ENCODE measurements at places on chromosomes 2 and 18.

GRCh38 chr2:49286045-49286444 lies 131.7 kb upstream of the FSHR start:
- DNase-seq = no peak

DNA sequence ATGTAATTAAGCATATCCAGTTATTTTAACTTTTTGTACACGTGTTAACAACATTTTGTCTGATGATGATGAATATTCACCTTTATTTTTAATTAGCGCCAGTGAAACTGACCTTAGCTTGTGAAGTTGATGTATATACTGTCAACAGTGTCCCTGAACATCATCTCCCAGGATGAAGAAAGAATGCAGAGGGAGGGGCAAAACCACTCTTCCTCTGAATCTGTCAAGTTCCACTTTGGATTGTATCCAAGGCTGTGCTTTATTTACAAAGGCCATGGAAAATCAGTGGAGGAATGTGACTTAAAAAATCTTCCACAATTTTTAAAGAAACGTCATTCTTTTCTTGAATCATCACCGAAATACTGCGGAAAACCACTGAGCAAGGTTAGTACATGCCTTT lies 4.5 kb upstream of the RMDN2 start:
- DNase-seq = no peak

DNA sequence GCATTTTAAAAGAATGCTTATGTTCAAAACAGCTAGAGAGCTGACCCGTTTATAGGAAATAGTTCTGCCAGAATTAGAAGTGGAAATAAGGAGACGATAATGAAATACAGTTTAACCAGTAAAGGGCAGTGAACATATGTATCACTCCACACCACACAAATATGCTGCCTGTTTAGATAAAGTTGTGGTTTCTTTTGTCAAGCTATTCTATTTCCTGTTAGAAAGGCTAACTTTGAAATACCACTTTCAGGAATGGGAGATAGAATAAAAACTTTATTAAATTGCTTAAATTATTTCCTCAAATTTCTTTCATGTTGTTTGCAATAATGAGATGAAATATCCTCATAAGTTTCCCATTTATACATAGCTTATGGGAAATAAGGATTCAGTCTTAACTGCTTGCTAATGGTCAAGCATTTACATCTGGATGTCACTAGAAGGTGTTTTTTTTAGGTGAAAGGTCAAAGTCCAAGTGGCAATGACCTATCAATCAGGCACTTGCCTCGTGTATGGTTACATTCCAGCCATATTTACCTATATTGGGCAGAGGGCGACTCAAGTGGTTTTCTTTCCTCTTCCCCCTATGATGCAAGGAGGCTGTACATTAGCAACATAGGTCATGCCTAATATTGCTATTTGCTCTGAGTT lies 148.9 kb downstream of the ZEB2 start:
- DNase-seq = no peak

DNA sequence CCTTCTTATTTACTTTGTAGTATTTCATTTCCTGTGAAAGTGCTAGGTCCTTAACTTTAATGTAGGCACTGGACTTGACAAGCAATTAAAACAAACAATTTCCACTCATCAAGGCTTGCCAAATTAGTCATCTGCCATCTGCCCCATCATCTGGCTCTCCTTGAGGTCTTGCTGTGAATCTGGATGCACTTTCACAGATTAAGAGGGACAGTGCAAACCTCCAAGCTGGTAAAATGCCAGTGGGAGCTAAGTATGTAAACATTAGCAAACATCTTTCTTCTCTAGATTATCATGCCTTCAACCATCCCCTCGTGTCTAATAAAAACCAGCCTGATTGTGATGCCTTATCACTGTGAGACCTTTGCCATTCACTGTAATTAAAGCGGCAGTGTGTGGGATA lies 402.9 kb downstream of the ERBB4 start:
- DNase-seq = peak; percentile 98

- DNase-seq = no peak
These were observed 35.2 kb downstream of the ST3GAL5 start for GRCh38 chr2:85853499-85854165.

DNA sequence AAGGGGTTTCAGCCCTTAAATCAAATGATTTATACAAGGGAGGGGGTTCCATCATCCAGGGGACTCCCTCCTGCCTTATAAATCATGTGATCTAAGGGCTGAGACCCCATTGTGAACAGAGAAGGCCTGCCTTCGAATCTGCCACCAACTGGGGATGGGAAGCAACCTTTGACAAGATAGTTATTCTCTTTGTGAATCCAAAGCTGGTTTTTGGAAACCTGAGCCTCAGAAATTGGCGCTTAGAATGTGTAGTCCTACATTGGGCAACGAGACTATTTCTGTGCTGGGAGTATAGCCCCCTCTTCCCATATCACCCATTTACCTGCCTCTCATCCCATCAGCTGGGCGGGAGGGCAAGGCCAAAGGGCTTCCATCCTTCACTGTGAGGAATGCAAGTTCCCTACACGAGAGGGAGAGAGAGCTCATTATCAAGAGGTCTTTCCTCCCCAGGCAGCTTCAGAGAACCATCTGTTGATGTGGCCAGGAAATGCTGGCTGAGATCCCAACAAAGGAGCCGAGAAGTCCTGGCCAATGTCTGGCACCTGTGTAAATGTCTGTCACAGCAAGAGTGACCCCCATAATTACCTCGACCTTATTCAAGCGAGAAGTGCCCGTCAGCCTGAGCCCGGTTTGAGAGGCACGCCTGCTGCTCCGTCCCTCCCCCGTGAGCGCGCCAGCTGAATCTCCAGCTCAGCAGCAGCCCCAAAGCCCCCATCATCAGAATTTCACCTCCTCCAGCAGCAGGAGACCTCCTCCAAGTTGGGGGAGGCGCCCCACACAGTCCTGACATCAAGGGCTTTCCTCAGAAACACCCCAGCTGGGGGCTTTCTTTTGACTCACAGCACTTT lies 48.4 kb upstream of the APCDD1 start:
- DNase-seq = peak; percentile 100

GRCh38 chr18:35524226-35524625 lies 26.5 kb upstream of the INO80C start:
- no peak for DNase-seq

DNA sequence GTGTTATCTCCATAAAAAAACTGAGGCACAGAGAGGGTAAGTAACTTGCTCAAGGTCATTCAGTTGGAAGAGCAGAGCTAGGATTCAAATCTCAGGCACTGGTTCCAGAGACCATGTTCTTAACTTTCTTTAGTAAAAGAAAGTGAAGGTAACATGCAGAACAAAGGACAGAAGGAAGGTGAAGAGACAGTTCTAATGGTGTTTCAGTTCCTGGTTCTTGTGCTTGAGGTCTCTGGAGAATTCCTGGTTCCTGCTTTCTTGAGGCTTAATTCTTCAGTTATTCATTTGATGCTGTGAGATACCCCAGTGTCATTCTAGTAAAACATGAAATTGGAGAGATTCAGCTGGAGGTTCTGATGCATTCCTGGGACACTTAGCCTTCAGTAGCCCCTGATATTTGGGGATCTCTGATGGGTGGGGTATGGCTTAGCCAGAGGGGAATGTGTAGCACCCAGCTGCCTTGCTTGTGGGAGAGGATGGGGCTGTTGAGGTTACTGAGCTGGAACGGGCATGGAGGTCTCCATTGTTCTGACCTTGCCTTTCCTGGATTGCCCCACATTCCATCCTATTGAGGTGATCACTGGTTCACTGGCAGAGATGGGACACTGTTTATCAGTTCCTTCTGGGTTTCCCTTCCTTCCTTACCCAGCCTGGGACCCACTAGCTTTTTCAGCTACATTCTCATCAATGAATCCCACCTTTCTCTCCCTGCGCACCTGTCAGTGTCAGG lies 46.8 kb downstream of the SEMA4F start:
- DNase-seq = no peak

- DNase-seq = peak; percentile 87
These were observed 33.0 kb upstream of the DLX1 start for GRCh38 chr2:172052000-172052983.

- no peak for DNase-seq
These were observed 175.5 kb downstream of the PRPF40A start for GRCh38 chr2:152541712-152542111.

- DNase-seq = no peak
These were observed 155.8 kb downstream of the PTGR3 start for GRCh38 chr18:75053028-75053629.

DNA sequence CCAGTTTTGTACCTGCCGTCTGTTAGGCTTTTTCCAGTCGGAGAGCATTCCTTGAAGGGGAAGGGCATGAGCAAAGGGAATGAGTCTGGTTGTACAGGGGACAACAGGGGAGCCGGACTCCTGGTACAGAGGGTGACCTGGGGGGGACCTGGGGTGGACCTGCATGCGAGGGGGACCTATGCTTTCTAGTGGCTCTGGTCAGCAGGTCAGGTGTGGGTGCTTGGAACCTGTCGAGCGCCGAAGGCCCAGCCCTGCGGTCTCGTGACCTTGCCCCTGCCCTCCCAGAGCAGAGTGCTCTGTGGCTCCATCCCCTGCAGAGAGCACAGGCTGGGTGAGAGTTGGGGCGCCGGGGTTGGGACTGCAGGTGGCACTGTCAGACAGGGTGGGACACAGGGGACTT lies 96.7 kb upstream of the ASAP2 start:
- DNase-seq = no peak

GRCh38 chr2:7437716-7438632 lies 520.8 kb downstream of the RNF144A start:
- DNase-seq = no peak

- no peak for DNase-seq
These were observed 44.3 kb upstream of the ZBTB7C start for GRCh38 chr18:48453330-48454066.

DNA sequence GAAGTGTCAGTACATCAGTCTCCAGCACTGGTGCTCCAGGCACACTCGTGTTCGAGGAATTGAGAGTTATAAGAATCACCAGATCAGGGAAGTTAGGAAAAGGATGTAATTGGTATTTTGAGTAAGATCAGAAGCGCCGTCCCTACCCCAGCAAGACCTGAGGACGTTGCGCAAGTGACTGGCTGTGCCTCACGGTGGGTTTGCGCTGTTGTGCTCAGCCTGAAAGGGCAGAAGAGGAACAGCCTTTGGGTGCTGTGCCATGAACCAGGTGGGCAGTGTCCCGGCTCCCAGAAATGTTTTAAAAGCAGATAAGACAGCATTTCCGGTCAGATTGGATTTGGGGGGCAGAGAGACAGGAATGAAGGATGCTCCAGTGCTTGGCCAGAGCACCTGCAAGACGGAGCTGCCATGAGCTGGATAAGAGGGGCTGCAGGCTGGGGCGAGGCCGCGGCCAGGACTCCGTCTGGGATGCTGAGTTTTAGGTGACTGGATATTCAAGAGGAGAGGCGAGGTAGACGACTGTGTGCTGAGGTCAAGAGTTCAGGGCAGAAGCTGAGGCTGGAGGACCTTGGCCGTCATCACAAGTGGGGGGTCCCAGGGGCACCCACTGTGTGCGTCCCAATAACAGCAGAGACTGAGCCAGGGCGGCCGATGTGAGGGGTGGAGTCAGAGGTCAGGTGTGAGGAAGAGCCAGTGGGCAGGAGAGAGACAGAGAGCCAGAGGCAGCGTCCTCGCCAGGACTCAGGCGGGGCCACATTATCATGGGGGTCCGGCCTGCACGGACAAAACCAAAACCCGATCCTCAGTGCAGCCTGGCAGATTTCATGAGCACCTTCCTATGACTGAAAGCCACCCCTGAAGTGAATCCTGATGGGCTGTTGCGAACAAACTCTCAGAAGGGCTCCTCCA lies 77.7 kb upstream of the ALKAL2 start:
- DNase-seq = no peak
